ENCODE measurements at places on chromosomes 12 and 14.
A peak's percentile ranks its signal among the peaks of the same experiment; 100 is the strongest.

GRCh38 chr12:66387117-66387516, 84.8 kb downstream of the HELB start:
- no peak for DNase-seq

DNA sequence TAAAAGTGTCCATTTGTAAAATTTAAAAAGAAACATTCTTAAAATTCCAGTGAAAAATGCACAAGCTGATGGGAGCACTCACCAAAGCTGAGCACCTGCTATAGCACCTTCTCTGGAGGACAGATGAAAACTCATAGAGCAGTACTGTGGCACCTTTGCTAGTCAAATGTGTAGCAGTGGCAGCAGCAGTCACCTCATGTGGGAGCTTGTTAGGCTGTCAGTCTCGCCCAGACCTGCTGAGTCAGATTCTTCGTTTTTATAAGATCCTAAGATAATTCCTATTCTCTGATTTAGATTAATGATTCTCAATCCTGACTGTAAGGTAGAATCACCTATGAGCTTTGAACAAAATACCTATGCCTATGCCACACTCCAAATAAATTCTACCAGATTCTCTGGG, 325.8 kb downstream of the RPL10L start:
- no peak for DNase-seq

- DNase-seq = no peak
Observed at GRCh38 chr12:123923038-123923437, 49.6 kb downstream of the CCDC92 start.

- DNase-seq = peak; percentile 73
Observed at GRCh38 chr12:31224768-31225448, 101.0 kb downstream of the SINHCAF start.

DNA sequence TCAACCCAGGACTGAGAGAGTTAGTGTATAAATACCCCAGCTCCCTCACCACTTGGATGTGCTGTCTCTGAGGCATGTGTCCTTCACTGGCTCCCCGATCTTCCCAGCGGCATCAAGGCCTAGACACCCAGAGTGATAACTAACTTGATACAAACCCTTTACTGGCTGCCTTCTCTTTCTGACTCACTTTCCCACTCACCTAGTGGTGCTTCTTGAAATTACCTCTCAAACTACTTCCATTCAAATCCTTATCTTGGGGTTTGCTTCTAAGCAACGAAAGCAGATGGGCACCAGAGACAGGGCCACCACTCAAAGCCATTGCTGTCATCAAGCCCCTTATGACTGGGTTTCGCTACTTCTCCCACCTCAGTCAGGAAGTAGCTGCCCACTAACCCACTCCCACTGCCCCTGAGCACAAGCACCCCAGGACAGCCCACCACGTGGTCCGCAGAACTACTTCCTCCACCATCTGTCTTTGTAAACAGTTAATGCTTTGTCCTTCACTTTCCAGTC, 17.2 kb downstream of the ZFP36L1 start:
- no peak for DNase-seq

DNA sequence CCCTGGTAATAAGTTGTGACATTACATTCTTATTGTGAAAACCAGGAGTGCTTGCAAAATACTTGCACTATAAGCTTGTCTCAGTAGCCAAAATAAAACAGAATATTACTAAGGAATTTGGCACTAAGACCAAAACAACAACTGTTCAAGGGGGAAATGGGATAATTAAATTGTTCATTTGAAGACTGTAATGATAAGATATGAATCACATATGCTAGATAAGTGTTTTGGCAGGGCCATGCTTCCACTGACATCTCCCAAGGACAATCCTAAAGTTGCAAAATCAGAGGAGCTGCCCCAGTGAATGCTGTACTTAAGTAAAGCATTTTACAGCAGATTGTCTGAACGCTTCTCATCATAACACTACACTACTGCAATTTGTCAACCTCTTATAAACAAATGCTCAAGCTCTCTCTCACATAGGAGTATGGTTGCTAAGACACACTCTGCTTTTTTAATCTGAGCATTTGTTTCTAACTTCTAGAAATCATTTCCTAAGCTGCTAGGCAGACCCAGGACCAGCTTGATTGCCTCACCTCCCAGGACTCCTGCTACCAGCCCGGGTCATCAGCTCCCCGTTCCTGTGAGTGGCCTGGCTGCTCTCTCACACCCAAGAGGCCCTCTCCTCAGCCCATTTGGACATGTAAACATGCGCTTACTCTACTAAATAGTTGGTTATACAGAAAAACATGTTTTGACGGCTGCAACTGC, 191.5 kb downstream of the PAX9 start:
- DNase-seq = no peak

DNA sequence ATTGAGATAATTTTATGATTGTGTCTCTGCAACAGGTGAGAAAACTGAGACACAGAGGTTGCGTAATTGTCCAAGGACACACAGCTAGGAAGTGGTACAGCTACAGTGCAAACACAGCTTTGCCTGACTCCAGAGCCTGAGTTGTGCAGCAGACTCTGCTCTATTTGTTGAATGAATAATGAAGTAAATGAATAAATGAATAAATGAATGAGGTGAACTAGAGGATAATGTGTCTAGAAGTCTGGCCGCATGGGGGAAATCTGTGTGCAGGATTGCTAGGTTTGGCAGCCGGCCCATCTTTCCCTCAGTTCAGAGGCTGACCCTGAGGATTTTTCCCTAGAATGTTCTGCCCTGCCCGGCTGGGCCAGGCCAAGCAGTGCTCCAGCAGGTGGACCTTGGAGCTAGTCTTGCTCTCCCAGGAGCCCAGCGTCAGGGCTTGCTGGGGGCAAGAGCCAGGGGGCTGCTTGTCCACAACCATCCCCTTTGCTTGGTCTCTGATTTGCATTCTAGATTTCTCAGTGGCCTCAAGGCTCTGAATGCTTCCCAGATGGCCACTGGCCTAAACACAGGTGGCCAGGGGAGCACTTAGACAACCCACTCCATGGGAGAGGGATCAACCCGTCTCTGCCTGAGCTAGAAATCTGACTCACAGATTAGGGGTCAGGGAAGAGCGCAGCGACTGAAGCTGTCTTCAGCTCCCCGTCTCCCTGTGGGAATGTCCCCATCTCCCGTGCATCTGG, 225.2 kb downstream of the C12orf75 start:
- DNase-seq = no peak

DNA sequence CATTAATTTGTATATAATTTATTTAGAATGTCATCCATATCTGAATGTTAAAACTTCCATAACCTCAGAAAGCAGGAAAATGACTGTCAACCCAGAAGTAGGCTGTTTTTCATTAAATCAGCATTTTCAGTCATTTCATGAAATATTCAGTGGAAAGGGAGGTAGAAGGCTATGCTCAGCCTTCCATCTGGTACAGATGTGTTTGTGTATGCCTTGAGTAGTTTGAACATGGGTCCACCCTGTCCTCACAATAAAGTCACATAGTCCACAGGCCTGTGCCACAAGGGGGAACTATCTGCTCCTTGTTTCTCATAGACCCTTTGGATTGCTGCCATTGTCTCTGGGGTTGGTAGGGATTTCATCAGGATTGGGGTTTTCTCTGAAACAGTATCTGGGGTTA, 9.1 kb downstream of the LACRT start:
- no peak for DNase-seq

GRCh38 chr12:38823738-38824137, 81.7 kb downstream of the CPNE8 start:
- no peak for DNase-seq

Measured in NCI-H146 (cell line).